CD4-positive, alpha-beta T cell (primary cell): ENCODE measurements at places on chromosomes 1 and 21.

GRCh38 chr1:18972531-18972930 lies 16.1 kb upstream of the IFFO2 start:
- no peak for DNase-seq

DNA sequence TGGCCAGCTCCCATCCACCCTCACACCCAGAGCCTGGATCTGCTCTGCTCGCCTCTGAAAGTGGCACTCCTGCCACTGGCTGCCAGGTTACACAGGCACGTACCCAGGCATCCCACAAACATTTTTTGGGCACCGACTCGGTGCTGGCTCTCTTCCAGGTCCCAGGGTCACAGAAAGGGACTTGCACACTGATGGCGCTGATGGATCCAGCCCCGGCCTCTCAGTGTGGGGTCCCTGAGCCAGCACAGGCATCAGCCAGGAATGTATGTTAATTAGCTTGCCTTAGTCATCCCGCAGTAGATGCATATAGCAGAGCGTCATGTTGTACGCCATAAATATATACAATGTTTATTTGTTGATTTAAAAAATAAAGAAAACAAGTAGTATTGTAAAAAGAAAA lies 537.2 kb downstream of the NPHP4 start:
- no peak for DNase-seq

DNA sequence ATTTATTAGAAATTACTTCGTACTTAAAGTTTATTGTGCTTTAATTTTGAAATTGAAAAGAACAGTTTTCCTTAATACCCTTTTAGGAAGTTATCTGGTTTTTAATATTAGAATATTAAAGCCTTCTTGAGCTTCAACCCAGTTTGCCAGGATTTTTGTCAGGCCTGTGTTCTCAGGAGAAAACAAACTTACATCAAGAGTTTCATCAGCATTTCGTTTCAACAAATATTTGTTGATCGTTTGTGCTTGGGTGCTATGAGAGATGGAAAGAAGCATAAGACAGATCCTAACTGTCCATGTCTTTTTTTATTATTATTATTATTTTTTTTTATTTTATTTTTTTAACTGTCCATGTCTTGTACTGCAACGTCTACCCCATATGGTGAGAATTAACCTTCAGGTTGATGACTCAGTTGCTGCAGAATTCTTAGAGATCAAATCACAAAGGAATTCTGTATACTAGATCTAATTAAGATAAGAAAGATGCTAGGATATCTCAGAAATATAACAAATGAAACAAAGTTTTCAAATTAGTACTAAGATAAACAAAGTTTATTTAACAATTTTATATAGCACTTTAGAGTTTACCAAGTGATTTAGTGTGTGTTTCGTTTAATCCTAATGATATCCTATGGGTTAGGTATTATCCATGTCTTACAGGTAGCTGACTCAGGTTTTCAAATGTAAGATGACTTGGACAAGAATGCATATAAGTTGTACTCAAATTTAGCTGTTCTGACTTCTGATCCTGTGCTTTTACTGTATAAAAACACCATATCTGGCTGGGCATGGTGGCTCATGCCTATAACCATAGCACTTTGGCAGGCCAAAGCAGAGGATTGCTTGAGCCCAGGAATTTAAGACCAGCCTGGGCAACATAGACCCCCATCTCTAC lies 14.3 kb downstream of the FBXO28 start:
- no peak for DNase-seq

DNA sequence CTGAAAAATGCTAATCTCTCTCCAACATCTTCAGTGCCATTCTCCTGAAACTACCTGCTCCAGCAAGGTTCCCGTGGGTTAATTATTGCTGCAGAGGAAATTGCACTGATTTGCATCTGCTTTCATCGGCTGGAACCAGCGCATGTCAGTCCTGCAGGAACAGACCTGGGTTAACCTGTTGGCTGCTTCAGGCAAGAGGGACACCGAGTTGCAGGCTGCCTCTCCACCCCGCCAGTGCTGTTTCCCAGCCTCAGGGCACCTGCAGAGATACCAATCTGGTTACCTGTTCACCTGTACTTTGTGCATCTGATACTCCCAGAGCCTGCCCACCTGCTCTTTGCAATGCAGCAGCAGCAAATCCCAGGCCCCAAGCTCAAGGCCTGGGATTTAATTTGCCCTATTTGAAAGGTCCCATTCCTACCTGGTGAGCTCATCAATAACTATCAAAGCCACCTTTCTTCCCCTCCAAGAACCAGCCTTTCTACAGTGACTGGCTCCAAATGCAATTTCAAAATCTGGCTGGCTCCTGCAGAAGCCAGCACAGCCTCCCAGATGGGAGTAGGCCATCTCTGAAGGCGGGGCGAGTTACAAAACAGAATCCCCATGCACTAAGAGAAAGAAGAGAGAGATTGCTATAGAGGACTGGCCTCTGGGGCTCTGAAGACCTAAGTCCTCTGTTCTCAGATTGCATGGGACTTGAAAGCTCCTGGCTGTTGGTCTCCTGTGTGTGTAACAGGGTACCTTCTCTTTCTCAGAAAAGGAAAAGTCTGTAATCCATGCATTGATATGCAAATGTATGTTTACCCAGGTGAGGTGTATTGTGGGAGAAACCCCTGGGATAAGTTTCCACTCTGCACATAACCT lies 67.8 kb downstream of the TOMM20 start:
- no peak for DNase-seq
